Glomerular endothelial cell (primary cell): ENCODE measurements at places on chromosomes 13 and 19. TPM values are rescaled to one million over a fixed set of nuclear protein-coding genes. Genes with fewer than 3 reads are reported as not detected.

DNA sequence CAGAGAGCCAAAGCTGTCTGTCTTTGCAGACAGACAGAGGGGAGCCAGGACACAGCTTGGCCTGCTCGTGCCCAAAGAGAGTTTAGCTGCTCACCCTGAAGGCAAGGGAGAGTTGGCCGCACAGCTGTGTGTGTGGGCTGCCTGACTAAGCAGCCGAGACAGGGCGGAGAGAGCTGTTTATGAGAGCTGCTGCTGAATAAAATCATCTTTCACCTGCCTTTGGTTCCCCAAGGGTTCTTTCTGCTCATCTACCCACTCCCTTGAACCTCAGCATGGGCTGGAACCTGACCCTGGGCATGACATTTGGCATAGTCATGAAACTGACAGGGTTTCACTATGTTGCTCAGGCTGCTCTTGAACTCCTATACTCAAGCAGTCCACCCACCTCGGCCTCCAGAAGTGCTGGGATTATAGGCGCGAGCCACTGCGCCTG lies 98.2 kb downstream of the RBM26 start:
- DNase-seq: no peak

DNA sequence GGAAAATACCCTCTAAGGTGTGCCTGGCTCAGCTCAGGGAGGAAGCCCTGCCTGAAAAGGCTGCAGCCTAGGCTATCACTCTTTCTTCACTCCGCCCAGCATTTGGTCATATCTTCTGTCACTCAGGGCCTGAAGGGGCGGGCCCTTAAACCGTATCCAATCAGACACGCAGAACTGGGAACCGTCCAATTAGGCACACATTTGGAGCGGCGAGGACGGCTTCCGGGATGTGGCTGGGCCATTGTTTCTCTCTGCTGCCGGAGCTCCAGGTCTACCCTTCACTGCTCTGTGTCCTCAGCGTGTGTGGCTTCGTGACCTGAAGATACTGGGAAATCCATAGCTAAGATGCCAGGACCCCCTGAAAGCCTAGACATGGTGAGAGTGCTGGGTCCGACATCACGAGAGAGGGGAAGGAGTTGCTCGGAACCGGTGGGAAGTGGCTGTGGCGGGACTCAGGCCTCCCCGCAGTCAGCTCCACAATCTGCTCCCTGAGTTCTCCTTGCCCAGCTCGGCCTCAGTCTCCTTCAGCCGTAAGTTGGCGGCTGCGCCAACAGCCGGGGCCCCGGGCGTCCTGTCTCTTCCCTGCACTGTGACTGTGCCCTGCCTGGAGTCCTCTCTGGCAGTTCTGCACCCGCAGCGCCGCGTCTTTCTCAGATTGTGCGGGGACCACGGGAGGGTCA lies at the start of gene ZNF493:
Gene ZNF493, plus strand, starts transcription at position 241 of the 680 bp plus-strand sequence. Its CDS starts 105 bp downstream, at position 346.
- DNase-seq: peak; percentile 68

- DNase-seq: no peak
Measured at GRCh38 chr19:32748497-32748896, 28.9 kb downstream of the TDRD12 start.

DNA sequence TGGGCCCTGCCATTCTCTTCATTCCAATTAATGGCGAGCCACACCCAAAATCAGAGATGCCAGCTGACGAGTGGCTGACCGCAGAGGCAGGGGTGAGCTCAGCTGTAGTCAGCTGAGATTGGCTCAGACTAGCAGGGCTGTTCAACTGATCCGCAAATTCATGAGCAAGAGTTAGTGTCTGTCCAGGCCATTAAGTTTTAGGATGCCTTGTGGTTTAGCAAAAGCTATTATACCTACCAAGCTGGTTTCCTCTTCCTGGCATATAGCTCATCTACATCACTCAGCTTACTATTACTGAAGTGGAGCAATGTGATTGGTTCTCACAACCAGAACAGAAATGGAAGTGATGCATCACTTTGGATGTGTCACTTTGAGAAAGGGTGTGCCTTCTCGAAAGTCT lies 148.7 kb downstream of the NALCN start:
- DNase-seq: no peak

- DNase-seq: no peak
Measured at GRCh38 chr13:111623743-111624505, 303.5 kb downstream of the TEX29 start.

- no peak for DNase-seq
Measured at GRCh38 chr13:23231241-23231640, 50.5 kb downstream of the SGCG start.

The C19orf67 gene
- total RNA-seq: not detected in 2 replicates

DNA sequence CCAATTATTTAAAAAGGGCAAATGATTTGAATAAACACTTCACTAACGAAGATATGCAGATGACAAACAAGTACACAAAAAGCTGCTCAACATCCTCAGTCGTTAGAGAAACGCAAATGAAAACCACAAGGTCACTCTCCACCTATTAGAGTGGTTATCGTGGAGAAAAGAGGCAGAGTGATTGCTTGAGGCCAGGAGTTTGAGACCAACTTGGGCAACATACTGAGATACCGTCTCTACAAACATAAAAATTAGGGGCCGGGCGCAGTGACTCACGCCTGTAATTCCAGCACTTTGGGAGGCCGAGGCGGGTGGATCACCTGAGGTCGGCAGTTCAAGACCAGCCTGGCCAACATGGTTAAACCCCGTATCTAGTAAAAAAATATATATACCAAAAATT lies 27.2 kb downstream of the BLOC1S3 start:
- DNase-seq: no peak

The DACH1 gene
- 11.8 and 23.6 TPM in 2 replicates for total RNA-seq

DNA sequence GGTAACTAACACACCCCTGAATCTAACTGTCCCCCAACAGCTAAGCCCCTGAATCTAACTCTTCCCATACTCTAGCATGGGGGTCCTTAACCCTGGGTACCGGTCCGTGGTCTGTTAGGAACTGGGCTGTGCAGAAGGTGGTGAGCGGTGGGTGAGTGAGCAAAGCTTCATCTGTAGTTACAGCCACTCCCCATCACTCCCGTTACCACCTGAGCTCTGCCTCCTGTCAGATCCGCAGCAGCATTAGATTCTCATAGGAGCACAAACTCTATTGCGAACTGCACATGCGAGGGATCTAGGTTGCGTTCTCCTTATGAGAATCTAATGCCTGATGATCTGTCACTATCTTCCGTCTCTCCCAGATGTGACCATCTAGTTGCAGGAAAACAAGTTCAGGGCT lies 6.2 kb upstream of the PHLDB3 start:
- no peak for DNase-seq
